Smooth muscle cell of the umbilical artery (primary cell): ENCODE measurements at places on chromosomes 16 and 17. TPM values are rescaled to one million over a fixed set of nuclear protein-coding genes. Genes with fewer than 3 reads are reported as not detected.

Gene SEC14L5
- total RNA-seq: under 0.01 TPM in 1 of 2 replicates, not detected in the other

Gene CD300H
- total RNA-seq: not detected in 2 replicates

Gene ACSF2
- 28.2 and 28.5 TPM in 2 replicates for total RNA-seq

Gene ABCA6
- 1.3 and 4.5 TPM in 2 replicates for total RNA-seq

Gene TP53TG3F
- not detected in 2 replicates for total RNA-seq

Gene HEATR9
- not detected in 2 replicates for total RNA-seq

Gene KRTAP3-1
- not detected in 2 replicates for total RNA-seq

Gene OR1D2
- not detected in 2 replicates for total RNA-seq

Gene PPP4C
- total RNA-seq: 194 and 200 TPM in 2 replicates

Gene FBXO39
- 0.14 TPM in 1 of 2 replicates, not detected in the other for total RNA-seq

Gene LPO
- 0.59 TPM in 1 of 2 replicates, not detected in the other for total RNA-seq

Gene KRT20
- not detected in 2 replicates for total RNA-seq

Gene VPS9D1
- total RNA-seq: 7.4 and 9.1 TPM in 2 replicates

Gene SCNN1G
- not detected in 2 replicates for total RNA-seq

Gene MMP15
- total RNA-seq: 10.1 and 14.8 TPM in 2 replicates
